ENCODE measurements at places on chromosomes 5 and 9. TPM values are rescaled to one million over a fixed set of nuclear protein-coding genes. Genes with fewer than 3 reads are reported as not detected.

BRD8 gene
- polyA plus RNA-seq: 303 TPM

- no peak for DNase-seq
Measured at GRCh38 chr9:93332317-93332716, 119.2 kb upstream of the FAM120A start.

- peak; percentile 31 for DNase-seq
Measured at GRCh38 chr5:174425271-174425963, 299.0 kb upstream of the MSX2 start.

GRCh38 chr5:113760486-113760885 lies 247.0 kb downstream of the YTHDC2 start:
- no peak for DNase-seq

DNA sequence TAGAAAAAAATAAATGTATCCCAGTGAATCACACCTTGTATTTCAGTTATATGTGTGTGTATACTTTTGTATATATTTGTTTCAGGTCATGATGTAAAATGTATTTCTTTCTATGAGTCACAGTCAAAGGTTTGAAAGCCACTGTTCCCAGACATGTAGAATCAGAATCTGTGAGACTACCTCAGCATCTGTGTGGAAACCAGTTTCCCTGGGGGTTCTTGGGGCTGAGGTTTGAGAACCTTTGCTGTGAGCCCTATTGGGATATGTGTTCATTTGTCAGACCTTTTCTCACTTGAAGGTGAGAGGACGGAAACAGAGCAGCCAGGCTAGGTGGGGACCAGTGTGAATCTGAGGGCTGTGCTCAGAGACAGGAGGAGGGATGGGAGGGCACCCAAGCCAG lies 78.7 kb upstream of the SAP30L start:
- no peak for DNase-seq

DNA sequence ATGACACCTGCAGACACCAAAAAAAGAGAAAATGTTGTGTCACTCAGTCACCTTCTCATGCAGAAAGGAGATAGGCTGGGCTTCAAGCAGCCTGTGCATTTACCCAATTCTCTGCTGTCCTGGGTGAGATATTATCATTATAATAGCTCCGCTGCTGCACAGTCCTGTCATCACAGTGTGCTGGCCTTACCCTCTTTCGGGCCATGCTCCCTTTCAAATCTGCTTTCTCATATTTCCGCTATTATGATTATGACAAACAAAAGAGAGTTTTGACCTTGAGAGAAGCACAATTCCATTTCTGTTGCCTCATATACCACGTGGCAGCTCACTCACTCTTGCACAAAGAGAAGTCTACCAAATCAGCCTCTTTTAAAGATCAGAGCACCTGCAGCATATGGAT lies 1350.1 kb upstream of the ACO1 start:
- peak; percentile 30 for DNase-seq

DNA sequence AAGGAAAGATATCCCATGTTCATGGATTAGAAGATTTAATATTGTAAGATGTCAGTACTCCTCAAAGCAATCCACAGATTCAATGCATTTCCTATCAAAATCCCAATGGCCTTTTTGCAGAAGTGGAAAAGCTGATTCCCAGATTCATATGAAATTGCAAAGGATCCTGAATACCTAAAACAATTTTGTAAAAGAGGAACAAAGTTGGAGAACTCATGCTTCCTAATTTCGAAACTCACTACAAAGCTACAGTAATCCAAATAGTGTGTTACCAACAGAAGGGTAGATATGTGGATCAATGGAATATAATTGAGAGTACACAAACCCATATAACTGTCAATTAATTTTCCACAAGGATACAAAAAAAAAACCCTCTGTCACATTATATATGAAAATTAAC lies 154.3 kb upstream of the ZNF618 start:
- DNase-seq: no peak

GRCh38 chr9:14315875-14316601 lies 2.1 kb upstream of the NFIB start:
- peak; percentile 29 for DNase-seq

- DNase-seq: peak; percentile 84
Measured at GRCh38 chr5:177455036-177455660, 8.5 kb downstream of the PRR7 start.

OR2K2 gene
- polyA plus RNA-seq: 0.33 TPM

DNA sequence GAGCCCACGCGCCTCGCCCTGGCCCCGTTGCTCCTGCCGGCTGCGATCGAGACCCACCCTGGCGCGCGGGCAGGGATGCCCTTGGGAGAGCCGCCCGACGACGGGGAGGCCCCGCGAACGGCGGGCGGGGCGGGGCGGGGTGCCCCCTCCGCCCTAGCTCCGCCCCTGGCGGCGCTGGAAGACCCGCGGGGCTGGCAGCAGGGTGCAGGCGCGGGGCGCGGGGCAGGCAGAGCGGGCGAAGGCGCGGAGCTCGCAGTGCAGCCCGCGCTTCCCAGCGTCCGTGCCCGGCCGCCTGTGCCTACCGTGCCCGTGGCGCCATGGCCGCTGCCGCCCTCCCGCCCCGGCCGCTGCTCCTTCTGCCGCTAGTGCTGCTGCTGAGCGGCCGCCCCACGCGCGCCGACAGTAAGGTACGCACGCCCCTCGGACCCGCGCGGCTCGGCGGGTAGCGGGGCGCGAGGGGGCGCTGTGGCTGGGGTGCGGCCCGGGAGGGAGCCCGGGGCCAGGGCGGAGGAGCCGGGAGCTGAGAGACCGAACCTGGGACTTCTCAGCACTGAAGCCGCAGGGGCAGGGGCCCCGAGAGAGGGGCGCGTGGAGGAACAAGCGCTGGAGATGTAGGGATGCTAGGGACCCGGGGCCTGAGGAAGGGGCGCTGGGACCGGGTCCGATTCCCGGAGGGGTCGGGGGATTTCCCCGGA lies at the start of gene OLFML2A:
OLFML2A (plus strand) TSS at position 180 of the 695 bp plus-strand sequence; CDS start at position 318, 138 bp downstream.
- DNase-seq: peak; percentile 30

DNA sequence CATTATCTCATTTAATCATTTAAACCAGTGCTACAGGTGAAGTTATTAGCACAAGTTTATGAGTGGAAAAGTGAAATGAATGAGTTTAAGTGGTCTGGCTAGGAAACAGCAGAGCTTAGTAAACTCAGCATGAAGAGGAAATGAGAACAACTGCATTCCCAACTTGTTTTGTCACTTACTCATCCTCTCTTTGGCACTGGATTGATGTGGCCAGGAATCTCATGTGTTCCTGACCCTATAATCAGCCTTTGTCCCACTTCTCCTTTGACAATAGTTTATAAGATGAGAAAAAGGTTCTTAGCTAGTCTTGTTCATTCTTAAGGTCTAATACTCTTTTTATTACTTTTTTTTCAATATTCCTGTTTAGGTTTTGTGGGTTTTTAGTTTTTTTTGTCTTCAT lies 559.2 kb upstream of the TLE4 start:
- no peak for DNase-seq

DNA sequence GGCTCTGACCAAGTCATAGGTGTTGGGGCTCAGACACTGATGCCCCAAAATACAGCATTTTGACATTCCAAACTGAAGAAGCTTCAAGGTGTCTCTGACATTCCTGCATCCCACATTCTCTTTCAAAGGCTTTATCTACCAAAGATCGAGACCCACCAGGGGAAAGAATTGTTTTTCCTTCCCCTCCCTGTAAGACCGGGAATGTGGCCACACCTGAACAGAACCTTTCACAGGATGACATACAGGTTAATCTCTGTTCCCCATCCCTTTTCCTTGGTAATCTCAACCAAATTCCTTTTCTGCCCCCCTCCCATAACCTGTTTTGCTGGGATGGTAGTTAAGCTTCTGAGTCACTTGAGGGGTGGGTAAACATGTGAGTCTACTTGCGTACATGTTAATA lies 72.3 kb downstream of the IQGAP2 start:
- no peak for DNase-seq

GRCh38 chr9:21144603-21145002 lies 3.0 kb upstream of the IFNW1 start:
- DNase-seq: no peak

- DNase-seq: no peak
Measured at GRCh38 chr9:89843591-89843990, 238.8 kb downstream of the GADD45G start.

DNA sequence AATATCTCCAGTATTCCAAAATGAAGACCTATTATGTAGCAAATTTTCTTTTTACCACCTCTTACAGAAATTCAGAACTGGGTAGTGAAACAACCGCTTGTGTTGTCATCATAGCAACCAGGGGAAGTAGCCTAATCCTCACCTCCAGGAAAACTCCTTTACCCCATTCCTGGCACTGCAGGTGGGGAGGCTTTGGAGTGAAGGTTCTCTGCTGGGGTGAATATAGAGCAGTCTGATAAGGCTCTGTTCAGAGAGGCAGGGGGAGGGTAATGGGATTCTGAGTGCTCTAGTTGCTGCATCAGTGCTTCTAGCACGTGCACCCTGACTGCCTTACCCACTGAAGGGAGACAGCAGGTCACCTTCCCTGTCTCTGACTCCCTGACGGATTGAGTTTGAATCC lies 116.2 kb downstream of the MAN2A1 start:
- no peak for DNase-seq

DNA sequence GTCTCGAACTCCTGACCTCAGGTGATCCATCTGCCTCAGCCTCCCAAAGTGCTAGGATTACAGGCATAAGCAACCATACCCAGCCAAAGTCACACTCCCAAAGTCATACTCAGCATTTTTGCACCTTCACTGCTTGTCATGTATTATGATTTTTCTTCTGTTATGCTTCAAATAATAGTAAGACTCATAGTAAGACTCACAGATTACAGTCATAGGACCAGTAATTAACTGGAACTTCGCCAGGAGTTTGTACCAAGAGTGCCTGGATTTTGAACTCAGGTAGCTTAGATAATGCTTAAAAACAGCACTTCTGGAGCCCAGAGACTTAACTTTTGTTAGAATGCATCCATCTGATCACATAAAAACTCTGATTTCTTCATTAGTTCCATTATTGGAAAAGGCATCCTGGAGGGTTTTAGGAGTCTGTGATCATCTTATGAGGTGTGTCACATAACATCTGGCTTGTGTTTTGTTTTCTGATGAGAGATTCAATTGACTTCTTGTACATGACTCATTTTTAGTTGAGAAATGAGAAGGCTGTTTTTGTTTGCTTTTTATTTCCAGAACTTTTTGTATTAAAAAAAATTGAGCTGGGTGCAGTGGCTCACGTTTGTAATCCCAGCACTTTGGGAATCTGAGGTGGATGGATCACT lies 131.5 kb downstream of the ADAMTS19 start:
- DNase-seq: no peak

STK32A gene
- 3.9 TPM for polyA plus RNA-seq

TMEM174 gene
- polyA plus RNA-seq: not detected

Data from testis (tissue), 5 donors.